ENCODE measurements at places on chromosomes 4 and X.
A peak's percentile ranks its signal among the peaks of the same experiment; 100 is the strongest.

- H3K4me1 ChIP-seq = peaks cover 5% of the 10 kb centered on the region
- peak; percentile 51 for DNase-seq
- H3K4me3 ChIP-seq = no peak overlapping the region
- no peak overlapping the region for H3K27ac ChIP-seq
- no peaks in the 10 kb centered on the region for H3K36me3 ChIP-seq
These were observed 100.3 kb upstream of the DDIT4L start for GRCh38 chr4:100290585-100290984.

DNA sequence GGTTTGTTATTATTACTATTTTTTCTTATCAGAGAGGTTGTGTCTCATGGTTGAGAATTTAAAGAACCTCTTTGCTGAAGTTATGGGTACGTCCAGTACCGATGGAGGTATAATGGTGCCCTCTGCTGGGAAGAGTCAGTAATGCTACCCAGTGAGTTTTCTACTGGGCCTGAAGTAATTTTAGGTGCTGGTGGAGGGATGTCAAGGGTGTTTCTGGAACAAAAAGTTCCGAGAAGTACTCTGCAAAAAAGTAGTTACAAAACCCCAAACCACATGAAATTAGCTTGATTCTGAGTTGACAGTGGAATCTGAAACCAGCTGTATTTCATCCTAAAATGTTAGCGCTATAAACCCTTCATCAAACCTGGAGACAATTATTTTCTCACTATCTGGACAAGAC lies 102.5 kb upstream of the MID1 start:
- H3K4me1 ChIP-seq = no peaks in the 10 kb centered on the region
- DNase-seq = peak; percentile 61
- no peak overlapping the region for H3K4me3 ChIP-seq
- H3K36me3 ChIP-seq = no peaks in the 10 kb centered on the region
- no peak overlapping the region for H3K27ac ChIP-seq
- H3K27me3 ChIP-seq = no peaks in the 10 kb centered on the region

GRCh38 chrX:28670074-28670473 lies 82.8 kb downstream of the IL1RAPL1 start:
- H3K27me3 ChIP-seq = no peaks in the 10 kb centered on the region
- DNase-seq = no peak
- H3K36me3 ChIP-seq = no peaks in the 10 kb centered on the region
- no peaks in the 10 kb centered on the region for H3K4me1 ChIP-seq
- H3K4me3 ChIP-seq = no peak overlapping the region
- no peak overlapping the region for H3K27ac ChIP-seq

DNA sequence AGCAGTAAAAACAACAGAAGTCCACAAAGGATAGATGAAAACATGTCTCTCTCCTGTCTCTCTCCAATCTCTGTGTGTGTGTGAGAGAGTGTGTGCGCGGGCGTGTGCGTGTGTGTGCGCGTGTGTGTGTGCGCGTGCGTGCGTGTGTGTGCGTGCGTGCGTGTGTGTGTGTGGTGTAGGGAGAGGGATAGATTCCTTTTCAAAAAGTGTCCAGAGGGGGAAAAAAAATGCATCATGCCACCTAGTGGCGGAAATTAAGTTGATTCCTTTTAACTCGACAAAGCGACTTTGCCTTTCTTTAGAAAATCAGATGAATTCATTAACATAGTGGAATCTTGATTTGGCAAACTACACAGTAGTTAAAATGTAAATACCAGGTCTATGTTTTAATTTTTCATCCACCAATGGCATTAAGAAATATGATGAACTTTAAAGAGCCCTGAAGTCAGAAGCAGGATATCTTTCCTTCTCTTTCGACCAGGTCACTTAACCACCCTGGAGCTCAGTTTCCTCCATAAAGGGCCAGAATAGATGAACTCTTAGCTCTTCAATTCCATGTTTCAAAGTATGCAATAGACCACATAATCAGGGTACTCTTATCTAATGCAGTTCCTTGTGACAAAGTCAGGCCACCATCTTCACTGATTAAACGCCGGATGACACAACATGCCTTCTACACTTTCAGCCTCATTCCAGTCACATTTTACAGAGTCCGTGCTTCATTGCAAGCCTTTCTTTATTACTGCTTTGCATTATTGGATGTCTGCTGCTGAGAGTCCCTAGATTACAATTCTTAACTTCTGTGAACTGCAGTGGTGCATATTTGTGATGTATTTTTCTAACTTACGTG lies 162.8 kb downstream of the FBXO8 start:
- H3K4me1 ChIP-seq = no peaks in the 10 kb centered on the region
- DNase-seq = peak; percentile 61
- H3K36me3 ChIP-seq = no peaks in the 10 kb centered on the region
- no peak overlapping the region for H3K27ac ChIP-seq
- no peaks in the 10 kb centered on the region for H3K27me3 ChIP-seq

- no peak overlapping the region for H3K27ac ChIP-seq
- H3K27me3 ChIP-seq = no peaks in the 10 kb centered on the region
- H3K36me3 ChIP-seq = no peaks in the 10 kb centered on the region
- no peak overlapping the region for H3K4me3 ChIP-seq
These were observed 71.4 kb upstream of the ETNPPL start for GRCh38 chr4:108834166-108834834.

GRCh38 chrX:153441981-153442380 lies 3.9 kb downstream of the TREX2 start:
- H3K4me1 ChIP-seq = no peaks in the 10 kb centered on the region
- H3K27me3 ChIP-seq = no peaks in the 10 kb centered on the region
- no peak overlapping the region for H3K27ac ChIP-seq
- H3K4me3 ChIP-seq = no peak overlapping the region
- no peaks in the 10 kb centered on the region for H3K36me3 ChIP-seq

GRCh38 chr4:74499986-74500781 lies 55.2 kb downstream of the AREG start:
- DNase-seq = no peak
- no peaks in the 10 kb centered on the region for H3K36me3 ChIP-seq
- H3K27ac ChIP-seq = no peak overlapping the region
- no peak overlapping the region for H3K4me3 ChIP-seq

- no peaks in the 10 kb centered on the region for H3K36me3 ChIP-seq
- no peaks in the 10 kb centered on the region for H3K27me3 ChIP-seq
- DNase-seq = no peak
These were observed 82.4 kb downstream of the SNCA start for GRCh38 chr4:89754531-89754930.

GRCh38 chr4:72358483-72358882 lies 210.5 kb downstream of the ADAMTS3 start:
- H3K4me3 ChIP-seq = no peak overlapping the region
- no peaks in the 10 kb centered on the region for H3K36me3 ChIP-seq
- H3K27ac ChIP-seq = no peak overlapping the region
- no peaks in the 10 kb centered on the region for H3K4me1 ChIP-seq
- DNase-seq = no peak

GRCh38 chr4:138952411-138952810 lies 63.2 kb upstream of the NOCT start:
- no peak overlapping the region for H3K27ac ChIP-seq
- no peak for DNase-seq
- no peaks in the 10 kb centered on the region for H3K4me1 ChIP-seq
- H3K4me3 ChIP-seq = no peak overlapping the region
- H3K27me3 ChIP-seq = no peaks in the 10 kb centered on the region

DNA sequence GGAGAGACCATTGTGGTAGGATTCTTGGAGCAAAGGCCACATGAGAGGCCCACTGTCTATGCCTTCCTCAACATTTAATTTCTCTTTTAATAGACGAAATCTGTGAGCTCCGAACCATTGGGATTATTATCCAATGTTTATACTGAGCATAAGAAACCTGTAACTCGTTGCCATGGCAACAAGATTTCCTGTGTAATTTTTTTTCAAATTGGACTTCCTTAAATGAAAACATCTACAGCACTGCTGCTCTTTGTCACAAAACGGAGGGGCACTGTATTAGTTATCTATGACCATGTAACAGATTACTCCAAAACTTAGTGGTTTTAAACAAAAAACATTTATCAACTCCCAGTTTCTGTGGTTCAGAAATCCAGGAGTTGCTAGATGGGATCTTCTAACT lies 38.7 kb downstream of the PPP1R2C start:
- no peaks in the 10 kb centered on the region for H3K27me3 ChIP-seq
- DNase-seq = no peak

GRCh38 chr4:10457255-10457801 lies at the start of gene ZNF518B:
TSS of gene ZNF518B (minus strand) at chr4:10457426. CDS start at chr4:10446328, 11,098 bp downstream.
- H3K27me3 ChIP-seq = peaks cover 33% of the 10 kb centered on the region
- peak within 1 kb of the TSS; percentile 66 for H3K4me3 ChIP-seq
- DNase-seq = peak; percentile 82
- H3K4me1 ChIP-seq = peaks cover 6% of the 10 kb centered on the region
- H3K36me3 ChIP-seq = peaks cover 4% of the 10 kb centered on the region

- no peak overlapping the region for H3K4me3 ChIP-seq
- H3K27me3 ChIP-seq = no peaks in the 10 kb centered on the region
- H3K27ac ChIP-seq = no peak overlapping the region
- DNase-seq = no peak
- no peaks in the 10 kb centered on the region for H3K36me3 ChIP-seq
These were observed 10.3 kb downstream of the MPP1 start for GRCh38 chrX:154795016-154795415.

DNA sequence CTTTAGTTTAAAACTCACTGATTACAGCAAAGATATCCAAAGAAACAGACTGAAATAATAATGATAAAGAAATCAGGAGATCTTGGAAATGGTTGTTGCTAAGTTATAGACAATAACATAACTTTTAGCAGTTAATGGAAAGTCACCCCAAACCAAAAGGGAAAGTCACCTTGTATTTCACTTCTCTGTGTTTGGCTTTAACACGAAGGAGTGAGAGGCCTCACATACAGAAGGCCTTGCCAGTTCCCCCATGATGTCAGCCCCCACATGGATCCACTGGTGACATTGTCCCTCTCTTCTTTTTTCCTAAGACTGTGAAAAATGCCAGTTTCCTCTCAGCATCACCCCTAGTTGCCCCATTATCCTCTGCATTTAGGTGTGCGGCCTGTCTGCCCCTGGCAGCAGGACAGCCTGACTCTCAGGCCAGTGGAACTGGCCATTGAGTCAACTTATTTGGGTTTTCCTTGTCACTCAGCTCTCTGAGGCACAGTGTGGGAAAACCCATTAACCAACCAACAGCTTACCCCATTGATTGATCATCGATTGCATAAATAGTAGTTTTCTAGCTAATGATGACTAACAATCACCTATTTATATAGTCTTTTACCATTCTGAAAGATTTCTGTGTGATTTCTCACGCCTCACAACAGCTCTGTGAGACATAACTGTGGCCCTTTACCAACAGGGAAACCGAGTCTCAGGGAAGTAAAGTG lies 308.1 kb downstream of the PTTG2 start:
- DNase-seq = no peak
- H3K4me1 ChIP-seq = no peaks in the 10 kb centered on the region
- H3K36me3 ChIP-seq = no peaks in the 10 kb centered on the region
- H3K27ac ChIP-seq = no peak overlapping the region

DNA sequence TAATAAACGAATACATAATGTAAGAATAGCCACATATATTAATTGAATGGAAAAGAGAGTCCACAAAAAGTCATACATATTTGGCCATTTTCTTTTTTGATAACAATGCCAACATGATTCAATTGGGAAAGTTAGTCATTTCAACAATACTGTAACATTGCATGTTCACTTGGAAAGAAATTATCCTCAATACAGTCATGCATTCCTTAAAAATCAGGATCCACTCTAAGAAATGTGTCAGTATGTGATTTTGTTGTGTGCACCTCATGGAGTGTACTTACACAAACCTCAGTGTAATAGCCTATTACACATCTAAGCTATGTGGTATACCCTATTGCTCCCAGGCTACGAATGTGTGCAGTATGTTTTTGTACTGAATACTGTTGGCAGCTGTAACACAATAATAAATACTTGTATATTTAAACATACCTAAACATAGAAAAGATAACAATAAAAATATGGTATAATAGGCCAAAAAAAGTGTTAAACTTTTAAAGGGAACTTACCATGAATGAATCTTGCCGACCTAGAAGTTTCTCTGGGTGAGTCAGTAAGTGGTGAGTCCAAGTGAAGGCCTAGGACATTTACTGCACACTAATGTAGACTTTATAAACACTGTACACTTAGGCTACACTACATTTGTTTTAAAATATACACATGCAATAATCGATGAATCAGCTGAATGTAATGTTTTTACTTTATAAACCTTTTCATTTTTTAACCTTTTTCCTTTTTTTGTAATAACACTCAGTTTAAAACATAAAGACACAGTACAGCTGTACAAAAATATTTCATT lies 806.8 kb downstream of the PCDH18 start:
- no peak overlapping the region for H3K4me3 ChIP-seq
- H3K36me3 ChIP-seq = no peaks in the 10 kb centered on the region
- H3K27ac ChIP-seq = no peak overlapping the region
- no peak for DNase-seq

GRCh38 chrX:153900831-153901752 lies 3.4 kb upstream of the AVPR2 start:
- no peaks in the 10 kb centered on the region for H3K27me3 ChIP-seq
- DNase-seq = peak; percentile 87
- no peak overlapping the region for H3K4me3 ChIP-seq
- H3K36me3 ChIP-seq = no peaks in the 10 kb centered on the region
- H3K27ac ChIP-seq = no peak overlapping the region

- H3K36me3 ChIP-seq = no peaks in the 10 kb centered on the region
- H3K27ac ChIP-seq = no peak overlapping the region
- no peaks in the 10 kb centered on the region for H3K4me1 ChIP-seq
- H3K4me3 ChIP-seq = no peak overlapping the region
- H3K27me3 ChIP-seq = no peaks in the 10 kb centered on the region
These were observed 78.1 kb upstream of the TNIP3 start for GRCh38 chr4:121242188-121242750.

DNA sequence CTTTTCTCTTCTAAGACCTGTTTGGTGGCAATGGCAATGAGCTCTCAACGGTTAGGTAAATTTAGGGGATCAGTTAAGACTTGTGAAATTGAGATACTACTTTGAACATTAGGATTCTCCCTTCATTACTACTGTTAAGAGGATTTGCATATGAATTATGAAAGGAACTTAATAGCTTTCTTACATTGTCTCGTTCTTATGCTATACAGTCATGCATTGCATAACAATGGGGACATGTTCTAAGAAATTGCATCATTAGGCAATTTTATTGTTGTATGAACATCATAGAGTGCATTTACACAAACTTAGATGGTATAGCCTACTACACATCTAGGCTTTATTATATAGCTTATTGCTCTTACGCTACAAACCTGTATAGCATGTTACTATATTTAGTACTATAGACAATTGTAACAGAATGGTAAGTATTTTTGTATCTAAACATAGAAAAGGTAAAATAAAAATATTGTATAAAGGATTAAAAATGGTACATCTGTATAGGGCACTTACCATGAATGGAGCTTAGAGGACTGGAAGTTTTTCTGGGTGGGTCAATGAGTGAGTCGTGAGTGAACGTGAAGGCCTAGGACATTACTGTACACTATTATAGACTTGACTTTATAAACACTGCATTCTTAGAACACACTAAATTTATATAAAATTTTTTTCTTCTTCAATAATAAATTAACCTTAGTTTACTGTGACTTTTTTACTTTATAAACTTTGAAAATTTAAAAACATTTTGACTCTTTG lies 62.5 kb downstream of the PAQR3 start:
- no peaks in the 10 kb centered on the region for H3K27me3 ChIP-seq
- H3K36me3 ChIP-seq = peaks cover 4% of the 10 kb centered on the region
- H3K4me1 ChIP-seq = no peaks in the 10 kb centered on the region
